ENCODE measurements at places on chromosomes 16 and 17.

- DNase-seq = peak; percentile 69
Measured at GRCh38 chr17:28725660-28726225, 290 bp downstream of the TLCD1 start.

- DNase-seq = no peak
Measured at GRCh38 chr16:50441486-50442157, 72.8 kb upstream of the BRD7 start.

- DNase-seq = no peak
Measured at GRCh38 chr16:79269211-79269863, 331.2 kb downstream of the MAF start.

DNA sequence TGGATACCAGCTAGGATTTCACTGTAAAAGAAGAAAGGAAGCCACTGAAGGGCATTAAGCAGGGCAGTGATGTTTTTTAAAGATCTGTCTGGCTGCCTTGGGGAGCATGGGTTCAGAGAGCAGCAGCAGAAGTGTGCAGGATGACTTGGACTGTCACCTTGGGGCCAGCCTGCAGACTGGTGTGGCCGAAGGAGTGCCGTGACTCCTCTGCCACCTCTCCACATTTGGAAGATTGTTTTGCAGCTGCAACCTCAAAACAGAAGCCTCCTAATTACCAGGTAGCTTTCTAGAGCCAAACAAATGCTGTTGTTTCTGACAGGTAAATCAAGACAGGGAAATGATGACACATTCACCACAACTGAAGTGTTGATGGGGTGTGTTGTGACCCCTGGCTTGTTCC lies 681.4 kb downstream of the WWOX start:
- no peak for DNase-seq

GRCh38 chr17:55577687-55578086 lies 66.4 kb upstream of the SMIM36 start:
- peak; percentile 42 for DNase-seq

GRCh38 chr16:59090541-59090940 lies 356.4 kb upstream of the GOT2 start:
- DNase-seq = no peak

DNA sequence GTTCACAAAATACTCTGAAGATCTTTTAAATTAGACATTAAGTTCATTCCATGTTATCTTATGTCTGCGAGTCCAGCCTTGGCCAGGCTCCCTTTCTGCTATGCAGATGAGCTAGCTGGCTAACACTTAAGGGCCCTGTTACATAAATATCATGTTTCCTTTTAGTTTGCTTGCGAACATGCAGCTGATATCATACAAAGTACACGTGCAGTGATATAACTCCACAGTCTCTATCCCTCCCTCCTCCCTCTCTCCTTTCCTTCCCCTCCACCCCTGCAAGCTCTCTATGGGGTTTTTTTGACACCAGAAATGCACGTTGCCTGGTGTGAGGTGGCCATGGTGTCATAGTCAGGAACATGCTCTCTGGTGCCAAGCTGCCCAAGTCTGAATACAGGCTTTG lies 46.1 kb downstream of the ARHGAP17 start:
- DNase-seq = no peak

GRCh38 chr17:6568184-6568758 lies 11.9 kb upstream of the PITPNM3 start:
- no peak for DNase-seq

All from astrocyte of the spinal cord (primary cell).